Calu3 (cell line): ENCODE measurements at places on chromosomes 5 and 9. TPM values are rescaled to one million over a fixed set of nuclear protein-coding genes. Genes with fewer than 3 reads are reported as not detected.

The ISL1 gene
- 9.4 and 11.7 TPM in 2 replicates for total RNA-seq

The DDX4 gene
- total RNA-seq: not detected in 2 replicates

The CNOT8 gene
- 57.3 and 63.0 TPM in 2 replicates for total RNA-seq

The ITK gene
- not detected in 2 replicates for total RNA-seq

The STK32A gene
- total RNA-seq: 29.5 and 32.5 TPM in 2 replicates

The IGIP gene
- 5.9 and 6.2 TPM in 2 replicates for total RNA-seq

The CAAP1 gene
- total RNA-seq: 12.5 and 14.9 TPM in 2 replicates

The ADAMTS16 gene
- not detected in 2 replicates for total RNA-seq

The IL5 gene
- not detected in 2 replicates for total RNA-seq

The PCDHB9 gene
- total RNA-seq: 2.4 and 3.5 TPM in 2 replicates

The UBE2QL1 gene
- not detected in 2 replicates for total RNA-seq

The EDIL3 gene
- 0.07 and 0.24 TPM in 2 replicates for total RNA-seq

The PRSS3 gene
- 19.0 and 29.5 TPM in 2 replicates for total RNA-seq

The ABITRAM gene
- 6.6 and 7.1 TPM in 2 replicates for total RNA-seq

The LCN2 gene
- total RNA-seq: 2,733 and 4,208 TPM in 2 replicates
